Stimulated activated CD8-positive, alpha-beta memory T cell treated with anti-CD3 and anti-CD28 coated beads, Interleukin-4, amount 100 ng/mL, for 1 hour (primary cell): ENCODE measurements at places on chromosomes 11 and 22.
A peak's percentile ranks its signal among the peaks of the same experiment; 100 is the strongest.

DNA sequence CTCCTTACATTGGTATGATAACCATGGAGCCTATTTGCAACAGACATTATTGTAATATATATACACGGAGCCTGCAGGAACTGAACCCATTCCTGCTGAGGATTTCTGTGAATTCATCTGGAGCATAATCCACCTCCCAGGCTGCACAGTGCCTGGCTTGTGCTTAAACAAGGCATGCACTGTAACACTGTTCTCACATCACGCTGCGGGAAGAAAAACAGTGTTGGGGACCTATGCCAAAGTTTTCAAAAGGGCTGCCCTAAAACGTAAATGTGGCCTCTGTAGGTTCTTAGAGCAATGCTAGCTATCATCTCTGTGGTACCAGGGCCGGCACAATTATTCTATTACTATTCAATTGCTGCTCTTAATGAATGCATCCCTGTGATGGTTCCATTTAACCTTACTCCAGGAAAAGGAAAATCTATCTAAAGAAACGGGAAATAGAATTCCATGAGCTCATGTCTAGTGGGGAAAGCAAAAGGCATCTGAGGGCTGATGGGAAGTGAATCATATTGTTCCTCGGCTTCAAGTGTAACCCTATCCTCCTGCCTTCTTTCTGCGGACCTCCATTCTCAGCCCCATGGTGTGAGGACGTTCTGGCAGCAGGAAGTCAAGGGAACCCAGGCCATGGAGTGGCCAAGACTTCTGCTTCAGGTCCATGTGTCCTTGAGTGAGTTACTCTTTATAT is 525.5 kb downstream of the SOX6 start:
- DNase-seq = no peak

- DNase-seq = no peak
Measured at GRCh38 chr11:116563028-116563711, 209.6 kb downstream of the BUD13 start.

GRCh38 chr11:31651822-31652221 is 142.3 kb downstream of the ELP4 start:
- DNase-seq = no peak

- no peak for DNase-seq
Measured at GRCh38 chr11:459511-460220, 9.6 kb downstream of the PTDSS2 start.

GRCh38 chr11:118002541-118003423 is 16.6 kb downstream of the IL10RA start:
- no peak for DNase-seq

GRCh38 chr11:20114588-20114987 is 45.7 kb downstream of the DBX1 start:
- DNase-seq = no peak

DNA sequence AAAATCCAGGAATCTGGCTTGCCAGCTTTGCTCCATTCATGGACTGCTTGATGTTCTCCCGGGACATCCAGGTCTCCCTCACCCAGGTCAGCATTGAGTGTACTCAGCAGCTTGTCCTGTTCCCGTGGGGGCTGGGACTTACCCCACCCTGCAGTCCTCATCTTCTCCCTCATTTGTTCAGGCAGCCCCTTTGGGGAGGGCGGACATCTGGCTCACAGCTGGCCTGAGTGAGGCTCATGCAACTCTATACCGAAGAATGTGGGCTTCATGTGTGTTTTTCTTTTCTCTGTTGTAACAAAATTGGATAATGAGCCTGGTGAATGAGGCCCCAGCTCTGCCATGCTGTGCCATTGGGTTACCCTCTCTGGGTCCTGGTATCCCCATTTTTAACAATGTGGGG is 227.7 kb upstream of the TENM4 start:
- no peak for DNase-seq

GRCh38 chr11:15920856-15921629 is 435.3 kb downstream of the SOX6 start:
- no peak for DNase-seq

GRCh38 chr11:72391638-72392423 is 42.5 kb downstream of the CLPB start:
- no peak for DNase-seq

- no peak for DNase-seq
Measured at GRCh38 chr11:876545-876944, 33.9 kb downstream of the TSPAN4 start.

GRCh38 chr11:68418648-68419047 is 41.9 kb upstream of the PPP6R3 start:
- DNase-seq = no peak

DNA sequence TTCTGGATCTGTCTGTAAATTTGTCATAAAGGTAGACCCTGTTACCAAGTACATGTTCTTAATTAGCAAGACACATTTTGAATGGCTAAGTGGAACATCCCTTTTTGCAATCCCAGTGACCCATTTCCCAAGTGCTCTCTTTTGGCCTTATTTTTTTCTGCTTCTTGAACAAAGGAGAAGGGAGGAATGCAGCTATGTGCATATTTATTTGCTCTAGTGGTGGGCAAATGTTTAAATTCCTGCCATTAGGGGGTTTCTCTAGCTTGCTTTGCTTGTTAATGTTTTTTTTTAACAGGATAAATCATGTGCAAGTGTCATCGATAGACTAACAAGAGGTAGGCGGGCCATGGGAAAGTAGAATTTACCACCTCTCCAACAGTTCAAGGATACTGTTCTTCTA is 135.7 kb downstream of the COMMD9 start:
- no peak for DNase-seq

GRCh38 chr22:17845790-17846189 is 71.5 kb upstream of the BID start:
- DNase-seq = no peak

DNA sequence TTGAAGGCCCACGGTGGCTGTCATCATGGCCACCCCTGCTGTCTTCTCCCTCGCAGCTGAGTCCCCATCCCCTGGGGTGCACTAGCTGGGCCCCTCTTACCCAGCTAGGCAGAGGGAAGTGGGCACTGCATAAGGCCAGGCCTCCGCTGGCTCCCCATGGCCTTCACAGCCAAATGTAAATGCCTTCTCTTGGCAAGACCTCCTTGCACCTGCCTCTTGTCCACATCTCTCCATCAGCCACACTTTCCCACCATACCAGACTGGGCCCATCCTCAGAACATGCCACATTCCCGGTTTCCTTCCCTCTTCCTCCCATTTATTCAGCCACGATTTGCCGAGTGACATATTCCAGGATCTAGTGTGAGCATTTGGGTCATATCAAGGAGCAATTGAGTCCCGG is 49.7 kb downstream of the NECTIN1 start:
- no peak for DNase-seq

GRCh38 chr22:46001426-46002106 is 24.6 kb upstream of the WNT7B start:
- DNase-seq = no peak

DNA sequence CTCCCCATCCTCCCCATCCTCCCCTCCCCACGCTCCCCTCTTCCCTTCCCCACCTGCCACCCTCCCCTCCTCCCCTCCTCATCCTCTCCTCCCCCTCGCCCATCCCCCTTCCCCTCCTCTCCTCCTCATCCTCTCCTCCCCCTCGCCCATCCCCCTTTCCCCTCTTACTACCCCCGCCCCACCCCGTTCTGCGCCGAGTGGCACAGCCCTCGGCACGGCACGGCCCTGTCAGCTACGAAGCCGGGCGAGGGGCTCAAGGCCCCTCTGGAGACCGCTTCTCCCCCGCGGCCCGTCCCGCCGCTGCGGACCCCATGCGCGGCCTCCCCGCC is 449.9 kb downstream of the OPCML start:
- no peak for DNase-seq

GRCh38 chr11:78742430-78742829 is 167.8 kb upstream of the NARS2 start:
- DNase-seq = no peak

GRCh38 chr11:34333787-34334186 is 24.0 kb downstream of the ABTB2 start:
- DNase-seq = no peak

- no peak for DNase-seq
Measured at GRCh38 chr11:133339495-133340140, 192.7 kb downstream of the OPCML start.

DNA sequence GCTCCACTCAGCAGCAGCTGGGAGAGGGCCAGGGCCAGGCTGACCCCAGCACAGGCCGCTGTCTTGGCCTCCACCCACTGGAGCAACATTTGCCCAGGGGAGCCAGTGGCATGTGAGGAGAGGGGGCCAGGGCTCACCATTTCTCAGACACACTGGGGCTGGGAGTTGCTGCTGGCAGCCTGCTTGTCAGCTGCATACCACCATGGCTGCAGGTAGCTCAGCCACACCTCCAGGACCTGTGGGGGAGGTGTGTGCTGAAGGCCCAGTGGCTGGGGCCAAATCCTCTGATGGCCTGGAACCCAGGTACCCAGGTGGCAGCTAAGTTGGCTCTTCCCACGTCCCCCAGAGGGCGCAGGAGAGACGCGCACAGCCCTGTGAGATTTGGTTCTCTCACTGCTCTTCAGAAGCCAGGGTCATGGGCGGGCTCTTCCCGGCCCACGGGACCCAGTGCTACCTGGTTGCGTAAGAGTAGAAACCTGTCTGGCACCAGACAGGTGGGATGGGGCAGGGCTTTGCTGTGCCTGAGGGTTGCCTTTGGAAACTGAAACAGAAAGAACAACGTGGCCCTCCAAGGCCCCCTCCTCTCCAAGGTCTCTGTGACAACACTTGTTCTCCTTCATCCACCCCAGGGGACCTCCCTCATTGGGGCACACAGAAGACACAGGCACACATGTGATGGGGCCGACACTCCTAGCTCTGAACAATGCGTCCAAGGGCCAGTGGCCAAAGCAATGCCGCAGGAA is 98.8 kb downstream of the MED15 start:
- DNase-seq = peak; percentile 40

DNA sequence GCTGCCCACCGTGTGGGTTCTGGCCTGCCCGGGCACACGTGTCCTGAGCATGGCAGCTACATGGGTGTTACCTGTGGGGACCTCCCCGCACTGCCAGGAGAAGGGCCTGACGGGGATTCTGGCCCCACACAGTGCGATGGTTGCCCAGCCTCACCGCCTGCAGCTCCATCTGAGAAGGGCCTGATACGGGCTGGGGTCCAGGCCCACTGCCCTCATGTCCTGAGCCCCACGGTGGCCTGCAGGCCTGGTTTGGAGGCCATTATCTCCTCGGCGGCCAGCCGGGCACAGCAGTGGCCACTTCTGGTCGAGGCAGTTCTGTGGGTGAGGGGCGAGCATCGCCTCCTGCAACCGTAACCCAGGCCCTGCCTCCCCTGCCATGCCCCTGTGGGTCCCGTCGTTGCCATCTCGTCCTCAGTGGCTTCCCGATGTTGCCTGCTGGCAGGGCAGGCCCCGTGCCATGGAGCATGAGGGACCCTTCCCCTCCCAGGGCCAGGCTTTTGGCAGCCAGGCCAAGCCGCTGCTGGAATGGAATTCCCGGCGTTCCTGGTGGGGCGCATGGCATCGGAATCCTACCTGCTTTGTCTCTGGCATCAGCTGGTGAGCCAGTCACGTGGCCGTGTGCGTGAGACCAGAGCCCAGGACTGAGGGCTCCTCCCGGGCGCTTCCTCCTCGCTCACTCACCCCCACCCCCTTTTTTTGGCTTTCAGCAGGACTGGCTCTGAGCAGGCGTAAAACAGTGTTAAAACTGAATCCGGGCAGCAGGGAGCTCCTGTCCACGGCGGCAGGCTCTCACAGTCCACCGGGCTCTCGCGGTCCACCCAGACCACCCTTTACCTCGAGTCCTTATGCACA is 71.9 kb upstream of the PPARA start:
- no peak for DNase-seq

- DNase-seq = no peak
Measured at GRCh38 chr11:58674609-58675008, 52.1 kb downstream of the CNTF start.

- no peak for DNase-seq
Measured at GRCh38 chr22:23072911-23073491, 2.7 kb downstream of the GNAZ start.

GRCh38 chr11:40204228-40204627 is 1255.2 kb downstream of the LRRC4C start:
- DNase-seq = no peak

DNA sequence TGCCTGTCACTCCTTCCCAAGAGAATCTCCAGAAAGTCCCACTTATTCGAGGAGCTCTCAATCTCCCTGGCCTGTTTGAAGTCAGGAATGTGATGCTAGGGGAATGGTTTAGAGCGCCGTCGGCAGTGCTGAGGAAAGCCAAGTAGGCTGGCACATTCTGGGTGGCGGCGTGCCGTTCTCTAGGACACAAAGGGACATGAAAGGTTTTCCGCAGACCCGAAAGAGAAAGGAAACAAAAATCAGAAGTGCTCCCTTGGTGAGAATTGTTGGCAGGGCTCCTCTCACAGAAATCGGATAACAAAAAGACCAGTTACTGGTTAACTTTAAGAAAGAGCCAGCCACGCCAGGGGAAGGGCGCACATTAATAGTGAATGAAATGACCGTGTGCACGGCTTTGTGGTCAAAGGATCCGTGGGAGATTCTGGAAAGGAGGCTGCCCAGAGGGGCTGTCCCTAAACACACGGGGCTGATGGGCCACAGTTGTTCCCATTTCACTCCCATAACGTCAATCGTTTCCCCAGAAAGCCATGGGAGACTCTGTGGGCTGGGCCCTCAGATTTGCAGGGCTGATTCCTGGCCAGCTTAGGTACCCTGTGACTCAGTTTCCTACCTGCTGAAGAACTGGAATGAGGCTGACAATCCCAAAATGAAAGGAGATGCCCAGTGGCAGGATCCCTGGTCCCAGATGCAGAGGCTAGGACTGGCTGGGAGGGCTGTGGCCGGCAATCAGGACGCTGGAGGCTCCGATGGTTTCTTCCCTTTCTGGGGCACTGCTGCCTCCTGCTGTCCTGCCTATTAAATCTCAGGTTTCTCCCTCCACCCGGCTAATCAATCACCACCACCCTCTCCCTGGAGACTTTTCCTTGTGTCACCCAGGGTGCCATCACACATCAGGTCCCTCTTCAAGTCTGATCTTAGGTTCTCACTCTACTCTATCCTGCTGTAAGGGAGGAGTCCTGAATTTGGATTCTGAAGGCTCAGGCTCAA is 82.3 kb downstream of the RCN1 start:
- no peak for DNase-seq

- no peak for DNase-seq
Measured at GRCh38 chr11:101577461-101577860, 6.3 kb downstream of the TRPC6 start.

DNA sequence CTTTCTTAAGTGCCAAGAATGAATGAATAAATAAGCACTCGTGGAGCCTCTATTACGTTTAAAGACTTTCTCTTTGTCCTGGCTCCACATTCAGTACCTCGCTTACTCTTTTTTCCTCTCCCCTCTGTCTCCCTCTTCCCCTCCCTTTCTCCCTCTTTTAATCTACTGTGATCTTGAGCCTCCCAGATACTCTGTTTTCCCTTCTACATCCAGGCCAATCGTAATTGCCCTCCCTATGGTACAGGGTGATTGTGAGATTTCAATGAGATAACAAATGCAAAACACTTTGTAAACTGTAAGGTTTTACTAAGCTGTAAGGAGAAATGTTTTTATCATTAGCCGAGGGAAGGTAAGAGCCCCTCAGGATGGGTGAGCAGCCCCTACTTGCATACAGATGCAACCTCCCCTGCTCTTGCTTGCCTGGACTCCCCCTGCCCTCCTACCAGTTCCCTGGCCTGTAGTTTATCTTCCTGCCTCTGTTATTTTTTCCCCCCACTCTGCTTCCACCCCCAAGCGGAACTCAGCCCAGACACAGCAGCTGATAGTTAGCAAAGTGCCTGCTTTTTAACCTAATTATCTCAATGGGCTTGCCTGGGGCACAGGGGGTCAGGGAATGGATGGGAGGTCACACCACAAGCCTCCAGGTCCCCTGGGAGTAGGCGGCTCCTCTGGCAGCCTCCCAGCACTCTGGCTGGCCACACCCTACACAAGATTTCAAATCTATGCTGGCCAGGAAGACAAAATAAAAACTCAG is 76.9 kb upstream of the CADM1 start:
- DNase-seq = no peak

- DNase-seq = no peak
Measured at GRCh38 chr11:129620237-129621104, 195.2 kb upstream of the TMEM45B start.
